ENCODE measurements at places on chromosomes 1 and 21. TPM values are rescaled to one million over a fixed set of nuclear protein-coding genes. Genes with fewer than 3 reads are reported as not detected.

DNA sequence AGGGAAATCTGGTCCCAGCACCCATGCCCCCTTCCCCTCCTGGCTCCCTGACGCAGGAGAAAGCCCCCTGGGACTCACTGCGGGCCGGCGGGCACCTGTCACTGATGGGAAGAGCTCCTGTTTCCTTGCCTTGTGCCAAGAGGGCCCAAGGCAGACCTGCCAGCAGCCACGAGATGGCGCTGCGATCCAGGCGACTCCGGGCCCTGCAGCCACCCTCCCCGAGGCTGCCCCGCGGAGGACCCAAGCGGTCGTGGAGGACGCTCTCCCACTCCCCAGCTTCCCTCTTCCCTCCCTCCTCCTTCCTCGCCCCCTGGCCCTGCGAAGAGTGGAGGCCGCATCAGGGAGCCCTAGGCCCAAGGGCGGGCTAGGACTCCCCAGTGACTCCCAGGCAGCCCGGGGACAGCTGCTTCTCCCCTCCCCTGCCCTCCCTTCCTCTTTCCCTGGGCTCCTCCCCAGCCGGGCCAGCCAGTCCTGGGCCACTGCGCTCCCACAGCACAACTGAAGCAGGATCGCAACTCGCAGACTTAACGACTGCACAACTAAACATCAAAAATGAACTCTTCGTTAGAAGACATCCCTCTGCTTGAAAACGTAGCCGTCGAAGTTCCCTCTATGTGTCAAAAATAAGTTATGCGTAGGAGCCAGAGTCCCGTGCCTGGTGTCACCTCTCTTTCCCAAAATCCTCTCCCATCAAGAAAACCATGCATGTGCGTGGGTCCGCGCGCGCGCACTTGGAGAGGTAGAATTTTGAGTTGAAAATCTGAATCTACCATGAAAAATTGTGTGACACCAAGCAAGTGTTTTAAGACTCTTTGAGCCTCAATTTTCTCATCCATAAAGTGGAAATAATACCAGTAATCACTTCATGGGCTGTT, 34.2 kb downstream of the BATF3 start:
- DNase-seq = peak; percentile 87

DNA sequence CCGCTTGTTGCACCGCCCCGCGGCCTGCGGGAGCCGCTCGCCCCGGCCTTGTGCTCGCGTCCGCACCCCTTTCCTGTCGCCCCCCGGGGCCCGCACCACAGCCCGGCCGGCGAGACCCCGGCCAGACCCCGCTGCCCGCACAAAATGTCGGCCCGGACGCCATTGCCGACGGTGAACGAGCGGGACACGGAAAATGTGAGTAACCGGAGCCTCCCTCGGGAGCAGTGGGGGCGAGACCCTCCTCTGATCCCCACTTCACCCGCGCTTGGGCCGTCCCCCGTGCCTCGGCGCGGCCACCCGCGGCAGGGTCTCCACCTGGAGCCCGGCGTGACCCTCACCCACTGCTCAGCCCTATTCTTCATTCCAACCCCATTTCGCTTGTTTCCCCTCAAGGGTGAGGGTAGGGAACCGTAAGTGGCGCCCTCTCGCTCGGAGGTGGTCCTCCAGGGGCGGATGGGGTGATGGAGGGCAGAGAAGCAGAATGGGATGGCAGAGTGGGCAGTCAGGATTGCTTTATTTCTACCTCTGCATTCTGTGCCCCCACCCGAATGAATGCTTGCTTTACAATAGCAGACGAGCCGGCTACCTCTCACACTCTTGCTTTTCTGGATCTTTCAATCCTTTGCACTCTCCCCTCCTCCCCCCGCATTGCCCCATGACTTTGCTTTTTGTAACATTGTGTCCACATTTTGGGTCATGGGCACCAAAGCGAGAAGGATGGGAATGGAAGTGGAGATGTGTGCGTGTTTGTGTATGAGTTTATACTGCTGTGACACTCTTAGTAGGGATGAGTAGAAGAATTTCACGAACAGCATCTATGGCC, 954 bp downstream of the MARK1 start:
- DNase-seq = no peak

DNA sequence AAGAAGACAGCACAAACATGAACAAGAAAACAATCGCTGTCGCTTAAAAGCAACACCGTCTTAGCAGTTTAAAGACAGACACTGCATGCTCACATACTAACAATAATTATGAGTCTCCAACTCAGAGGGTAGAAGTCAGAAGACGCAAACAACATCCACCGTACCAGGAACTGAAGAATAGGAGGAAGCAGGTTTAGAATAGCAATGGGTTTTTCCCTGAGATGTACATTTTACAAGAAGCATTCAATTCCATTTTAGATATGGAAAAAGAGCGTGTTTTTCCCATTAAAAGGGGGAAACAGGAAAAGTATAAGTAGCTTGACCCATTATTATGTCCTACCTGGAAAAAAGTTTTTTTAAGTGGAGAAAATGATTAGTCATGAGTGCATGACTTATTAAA, 34.5 kb upstream of the KCNE1 start:
- no peak for DNase-seq

GRCh38 chr1:197696372-197696771, 78.9 kb downstream of the DENND1B start:
- DNase-seq = no peak

GRCh38 chr1:245812278-245812677, 657.5 kb downstream of the KIF26B start:
- DNase-seq = no peak

- DNase-seq = no peak
These were observed 31.7 kb downstream of the ERICH3 start for GRCh38 chr1:74641876-74642275.

The GREM2 gene
- total RNA-seq = 10.0 TPM

DNA sequence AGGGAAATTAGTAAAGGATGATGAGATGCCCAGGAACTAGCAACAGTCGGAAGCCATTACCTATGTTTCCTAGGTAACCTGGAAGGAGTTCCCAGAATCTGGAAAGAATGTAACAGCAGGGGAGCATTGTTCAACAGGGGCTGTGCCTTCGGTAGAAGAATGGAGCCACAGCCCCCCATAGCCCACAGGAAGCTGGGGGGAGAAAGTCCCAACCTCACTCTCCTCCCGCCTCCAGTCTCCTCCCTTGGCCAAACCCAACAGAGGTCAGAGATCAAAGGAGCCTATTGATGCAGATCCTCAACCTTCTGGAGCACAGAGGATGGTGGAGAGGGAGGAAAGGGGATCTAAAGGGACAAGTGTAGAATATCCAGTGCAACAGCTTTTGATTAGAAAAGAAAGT, 131.5 kb upstream of the SLC44A3 start:
- DNase-seq = no peak

DNA sequence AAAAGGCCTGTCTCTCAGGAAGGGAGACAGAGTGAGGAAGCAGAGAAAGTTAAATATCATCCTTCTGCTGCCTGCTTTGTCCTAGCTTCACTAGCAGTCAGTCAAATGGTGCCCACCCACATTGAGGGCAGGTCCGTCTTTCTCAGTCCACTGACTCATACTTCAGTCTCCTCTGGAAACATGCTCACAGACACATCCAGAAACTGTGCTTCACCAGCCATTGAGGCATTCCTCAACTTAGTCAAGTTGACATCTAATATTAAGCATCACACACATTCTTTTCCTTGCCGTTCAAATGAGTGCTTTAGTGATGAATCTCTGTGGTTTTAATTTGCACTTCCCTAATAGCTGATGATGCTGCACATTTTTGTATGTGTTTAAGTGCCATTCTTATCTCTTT, 777.8 kb upstream of the PRMT6 start:
- no peak for DNase-seq

The SDC3 gene
- total RNA-seq = 6.5 TPM

- DNase-seq = no peak
These were observed 4.2 kb downstream of the FMOD start for GRCh38 chr1:203346769-203347102.

GRCh38 chr1:192545896-192546521, 29.6 kb upstream of the RGS1 start:
- no peak for DNase-seq

DNA sequence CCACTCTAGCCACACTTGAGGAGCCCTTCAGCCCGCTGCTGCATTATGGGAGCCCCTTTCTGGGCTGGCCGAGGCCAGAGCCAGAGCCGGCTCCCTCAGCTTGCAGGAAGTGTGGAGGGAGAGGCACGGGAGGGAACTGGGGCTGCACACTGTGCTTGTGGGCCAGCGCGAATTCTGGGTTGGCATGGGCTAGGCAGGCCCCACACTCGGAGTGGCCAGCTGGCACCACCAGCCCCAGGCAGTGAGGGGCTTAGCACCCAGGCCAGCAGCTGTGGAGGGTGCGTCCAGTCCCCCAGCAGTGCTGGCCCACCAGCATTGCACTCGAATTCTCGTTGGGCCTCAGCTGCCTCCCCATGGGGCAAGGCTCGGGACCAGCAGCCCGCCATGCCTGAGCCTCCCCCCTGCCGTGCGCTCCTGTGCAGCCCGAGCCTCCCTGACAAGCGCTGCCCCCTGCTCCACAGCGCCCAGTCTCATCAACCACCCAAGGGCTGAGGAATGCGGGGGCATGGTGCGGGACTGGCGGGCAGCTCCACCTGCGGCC, 785.9 kb upstream of the TPTE start:
- no peak for DNase-seq

DNA sequence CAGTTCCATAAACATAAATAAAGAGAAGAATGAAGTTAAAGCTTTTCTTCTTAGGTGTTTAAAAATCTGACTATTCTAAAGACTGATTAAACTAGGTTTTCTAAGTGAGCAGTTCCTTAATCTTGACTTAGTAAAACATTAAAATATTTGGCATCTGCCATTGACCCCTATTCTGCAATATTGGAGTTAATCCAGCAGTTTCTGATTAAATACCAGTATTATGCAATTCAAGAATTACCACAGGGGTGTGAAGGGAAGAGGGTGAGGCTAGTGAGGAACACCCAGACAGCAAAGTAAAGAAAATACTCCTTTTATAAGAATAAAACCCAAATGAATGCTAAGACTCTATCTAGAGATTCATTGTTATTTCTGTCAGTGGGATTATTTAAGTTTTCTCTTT, 40.9 kb downstream of the CLIC4 start:
- DNase-seq = no peak

DNA sequence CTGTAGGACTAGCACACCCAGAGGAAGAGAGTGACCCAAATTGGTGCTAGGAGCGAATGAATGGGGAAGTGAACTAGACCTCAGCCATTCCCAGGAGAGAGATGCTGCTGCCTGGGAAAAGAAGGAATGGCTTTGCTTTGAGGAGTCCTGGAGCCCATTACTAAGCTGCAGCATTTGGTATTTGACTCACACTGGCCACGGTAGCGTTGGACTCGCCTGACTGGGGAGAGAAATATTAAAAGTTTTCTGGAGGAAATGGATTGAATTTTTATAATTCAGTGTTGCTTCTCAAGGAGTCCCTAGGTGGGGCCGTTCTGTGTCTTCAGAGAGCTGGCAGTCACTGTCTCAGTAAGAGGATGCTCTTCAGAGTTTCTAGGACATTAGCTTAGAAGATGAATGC, 40.2 kb downstream of the PIK3CD start:
- no peak for DNase-seq

- no peak for DNase-seq
These were observed 640.2 kb upstream of the PKN2 start for GRCh38 chr1:88043834-88044233.

GRCh38 chr1:168195199-168196135, 16.7 kb downstream of the TIPRL start:
- DNase-seq = no peak

DNA sequence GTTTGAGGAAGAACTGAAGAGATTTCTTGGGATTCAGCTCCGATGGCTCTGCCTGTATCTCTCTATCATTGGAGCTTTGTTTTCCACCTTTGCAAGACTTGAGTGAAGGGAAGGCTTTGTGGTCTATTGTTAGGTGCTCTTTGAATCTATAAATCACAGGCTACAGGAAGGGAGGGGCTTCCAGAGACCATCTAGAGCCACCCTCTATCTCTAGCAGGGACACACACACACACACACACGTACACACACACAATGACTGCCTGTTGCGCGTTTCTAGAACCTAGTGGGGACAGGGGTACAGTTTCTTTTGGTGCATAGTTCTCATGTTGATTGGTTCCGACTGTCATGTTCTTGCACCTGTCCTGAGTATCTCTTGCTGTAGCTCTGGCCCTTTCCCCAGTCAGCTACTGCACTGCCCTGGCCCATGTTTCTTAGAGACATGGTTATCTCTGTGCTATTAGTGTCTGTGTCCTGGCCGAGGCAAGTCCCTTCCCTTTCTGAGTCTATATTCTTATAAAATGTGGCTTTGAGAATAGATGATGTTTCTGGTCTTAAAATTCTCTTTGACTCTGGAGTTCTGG, 60.7 kb downstream of the MAN1C1 start:
- DNase-seq = no peak

DNA sequence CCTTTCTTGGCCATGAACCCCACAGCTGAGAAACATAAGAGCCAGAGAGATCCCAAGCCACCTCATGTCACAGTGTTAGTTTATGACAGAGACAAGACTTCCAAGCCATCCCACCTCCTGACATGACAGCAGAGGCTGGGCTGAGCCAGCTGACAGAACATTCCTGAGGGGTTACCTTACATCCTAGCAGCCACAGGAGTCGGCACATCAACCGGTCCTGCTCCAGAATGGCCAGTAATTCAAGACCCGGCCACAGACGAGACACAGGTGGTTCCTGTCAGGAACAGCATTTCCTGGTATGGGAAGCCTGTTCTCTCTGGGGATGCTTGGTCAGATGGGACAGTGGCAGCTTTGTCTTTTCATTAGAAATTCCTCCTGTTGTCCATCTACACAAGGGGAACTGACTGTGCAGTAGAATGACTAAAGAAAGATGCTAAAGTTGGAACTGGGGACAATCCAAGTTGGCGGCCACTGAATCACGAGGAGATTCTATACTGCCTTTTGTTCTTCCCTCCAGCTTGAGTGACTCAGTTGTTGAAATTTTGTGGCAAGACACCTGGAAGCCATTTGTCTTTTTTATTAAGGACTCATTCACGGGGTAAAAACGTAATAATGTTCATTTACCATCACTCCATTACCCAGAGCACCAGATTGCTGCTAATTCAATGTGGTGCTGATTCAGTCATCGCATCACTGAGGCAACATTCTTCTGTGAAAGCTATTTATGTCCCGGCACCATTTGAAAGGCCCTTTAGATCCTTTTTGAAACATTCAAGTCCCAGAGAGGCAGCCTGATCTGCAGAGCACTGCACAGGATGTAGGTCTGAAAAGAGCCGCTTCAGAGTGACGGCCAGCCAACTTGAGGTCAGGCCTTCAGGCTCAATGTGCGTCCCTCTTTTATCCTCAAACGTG, 37.2 kb upstream of the NPL start:
- DNase-seq = no peak

The SH2D1B gene
- 0.70 TPM for total RNA-seq

The UBXN10 gene
- total RNA-seq = 4.2 TPM

The SAMSN1 gene
- 2.8 TPM for total RNA-seq

DNA sequence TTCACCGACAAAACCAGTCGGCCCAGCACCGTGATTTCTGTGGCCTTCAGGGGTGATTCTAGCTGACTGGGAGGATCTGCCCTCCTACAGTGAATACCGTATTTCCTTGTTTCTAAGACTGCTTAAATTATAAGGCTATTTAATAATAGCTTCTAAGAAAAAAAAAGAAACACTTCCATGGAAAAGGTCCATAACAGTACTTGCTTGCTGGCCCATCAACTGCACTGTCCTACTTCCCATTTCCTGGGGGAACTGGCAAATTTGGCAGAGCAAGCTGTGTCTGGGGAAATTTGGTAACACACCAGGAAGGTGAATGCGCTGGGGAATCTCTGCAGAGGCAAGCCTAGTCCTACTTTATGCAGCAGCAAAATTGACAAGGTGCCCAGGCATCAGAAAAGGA, 214.0 kb downstream of the ZNF326 start:
- no peak for DNase-seq

The SPATA45 gene
- total RNA-seq = not detected

Data from left colon (tissue), 2 donors.